ENCODE measurements at places on chromosomes 11 and 22.
A peak's percentile ranks its signal among the peaks of the same experiment; 100 is the strongest.

GRCh38 chr11:27468209-27468994 is 4.2 kb downstream of the LGR4 start:
- DNase-seq: peak; percentile 81

DNA sequence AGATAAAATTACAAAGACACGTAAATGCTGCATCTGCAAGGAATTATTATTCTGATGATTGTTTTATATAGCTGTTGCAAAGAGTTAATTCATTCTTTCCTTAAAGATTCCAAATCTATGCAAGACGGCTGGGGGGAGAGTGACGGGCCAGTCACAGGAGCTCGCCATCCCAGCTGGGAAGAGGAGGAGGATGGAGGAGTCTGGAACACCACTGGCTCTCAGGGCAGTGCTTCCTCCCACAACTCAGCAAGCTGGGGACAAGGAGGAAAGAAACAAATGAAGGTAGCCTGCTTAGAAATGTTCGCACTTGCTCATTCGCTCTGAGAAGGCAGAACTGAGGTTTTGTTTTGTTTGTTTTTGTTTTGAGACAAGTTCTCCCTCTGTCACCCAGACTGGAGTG is 73.0 kb upstream of the ADSL start:
- no peak for DNase-seq

- DNase-seq: no peak
Observed at GRCh38 chr22:22787151-22787550, 100.5 kb upstream of the IGLL5 start.

GRCh38 chr11:842370-843002 is at the start of the genes POLR2L and TSPAN4:
POLR2L (minus strand) TSS chr11:842529; CDS start chr11:842508, 21 bp downstream.
TSPAN4 (plus strand) TSS chr11:842852; CDS start chr11:850305, 7,453 bp downstream.
- DNase-seq: peak; percentile 70

- no peak for DNase-seq
Observed at GRCh38 chr11:29321293-29322132, 695.3 kb downstream of the KCNA4 start.

DNA sequence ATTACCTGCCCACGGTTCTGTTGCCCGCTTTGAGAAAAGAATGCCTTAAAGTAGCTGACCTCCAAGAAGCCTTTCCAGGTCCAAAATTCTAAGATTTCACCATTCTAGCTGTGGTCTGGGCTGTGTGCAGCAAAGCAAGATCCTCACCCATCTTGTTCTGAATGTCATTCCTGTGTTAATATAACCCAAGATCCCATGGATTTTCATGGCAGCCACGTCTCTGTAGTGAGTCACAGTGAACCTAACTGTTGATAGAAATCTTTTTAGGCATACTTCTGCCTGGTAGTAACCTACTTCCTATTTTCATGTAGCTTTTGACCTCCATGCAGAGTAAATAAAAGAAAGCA is 210.0 kb downstream of the NAV2 start:
- DNase-seq: no peak

Measured in astrocyte of the cerebellum (primary cell).